ENCODE measurements at places on chromosomes 16 and 17. TPM values are rescaled to one million over a fixed set of nuclear protein-coding genes. Genes with fewer than 3 reads are reported as not detected.
A peak's percentile ranks its signal among the peaks of the same experiment; 100 is the strongest.

Gene USH1G
- total RNA-seq: 0.42 TPM

Gene DNAI2
- total RNA-seq: not detected

Gene TBC1D28
- not detected for total RNA-seq

Gene C17orf78
- not detected for total RNA-seq

Gene FBXO39
- not detected for total RNA-seq

Gene NTN3
- 0.16 TPM for total RNA-seq

Gene CCL4L2
- 3.3 TPM for total RNA-seq

Gene KRTAP4-9
- not detected for total RNA-seq

Gene HEATR9
- not detected for total RNA-seq

Gene ZP2
- total RNA-seq: not detected

Gene MAP2K6
- 3.3 TPM for total RNA-seq

Gene KRTAP9-4
- not detected for total RNA-seq

Gene ABCA10
- total RNA-seq: 2.0 TPM

Gene PITPNM3
- 6.7 TPM for total RNA-seq

Gene SLC47A1
- 90.1 TPM for total RNA-seq

DNA sequence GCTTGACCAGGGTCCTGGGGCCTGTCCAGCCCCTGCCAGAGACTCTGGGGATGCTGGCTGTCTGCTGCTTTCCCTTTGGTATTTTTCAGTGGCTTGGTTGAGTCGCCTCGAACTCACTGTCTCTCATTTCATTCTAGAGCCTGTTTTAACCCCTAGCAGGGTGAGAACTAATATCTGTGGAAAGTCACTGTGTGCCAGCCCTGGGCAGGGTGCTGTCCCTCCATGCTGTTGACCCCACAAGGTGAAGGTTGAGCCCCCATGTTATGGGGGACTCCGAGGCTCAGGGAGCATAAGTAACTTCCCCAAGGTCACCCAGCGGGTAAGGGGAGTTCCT lies 33.0 kb downstream of the DCAKD start:
- DNase-seq: no peak

GRCh38 chr17:50721194-50722010 lies 2.0 kb downstream of the LUC7L3 start:
- DNase-seq: no peak

DNA sequence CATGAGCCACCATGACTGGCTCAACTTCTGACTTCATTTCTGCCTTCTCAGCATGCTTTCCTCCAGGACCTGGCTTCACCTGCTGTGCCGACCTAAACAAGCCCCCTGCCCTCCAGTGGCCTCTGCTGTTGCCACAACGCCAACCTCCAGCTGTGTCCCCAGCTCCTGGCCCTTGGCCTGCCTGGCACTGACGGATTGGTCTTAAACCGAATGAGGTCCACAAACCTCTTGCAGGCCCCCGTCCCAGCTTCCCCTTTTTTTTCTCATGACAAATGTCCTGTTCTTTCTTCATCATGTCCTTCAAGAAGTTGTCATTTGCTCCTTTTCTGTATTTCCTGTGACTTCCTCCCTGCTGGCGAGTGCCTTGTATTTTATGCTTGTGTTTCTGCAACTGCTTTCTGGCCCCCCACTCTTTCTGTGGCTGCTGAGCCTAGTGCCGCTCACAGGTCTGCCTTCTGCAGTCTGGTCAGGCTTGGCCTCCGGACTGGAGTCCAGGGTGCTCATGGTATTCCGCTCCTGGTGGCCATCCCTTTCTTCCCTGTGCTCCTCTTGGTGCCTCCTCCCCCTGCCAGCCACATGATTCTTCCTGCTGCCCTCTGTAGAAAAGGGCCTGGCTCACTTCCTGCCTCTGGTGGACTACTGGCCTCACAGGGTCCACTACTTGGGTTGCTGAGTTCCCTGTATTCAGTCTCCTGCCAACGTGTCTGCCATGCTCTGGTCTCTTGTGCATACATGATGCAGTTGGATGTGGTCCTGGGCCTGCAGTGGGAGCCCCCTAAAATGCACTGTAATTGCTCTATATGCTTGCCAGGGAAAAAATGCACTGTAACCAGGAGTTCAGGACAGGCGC lies 2.9 kb downstream of the ATP6V0C start:
- peak; percentile 25 for DNase-seq

- DNase-seq: no peak
Measured at GRCh38 chr16:83586036-83586435, 221.7 kb upstream of the HSBP1 start.

GRCh38 chr17:67841992-67842391 lies 16.7 kb downstream of the BPTF start:
- no peak for DNase-seq

GRCh38 chr16:62821824-62822223 lies 785.6 kb upstream of the CDH8 start:
- DNase-seq: no peak

- no peak for DNase-seq
Measured at GRCh38 chr16:71572497-71573116, 4.3 kb downstream of the TAT start.

DNA sequence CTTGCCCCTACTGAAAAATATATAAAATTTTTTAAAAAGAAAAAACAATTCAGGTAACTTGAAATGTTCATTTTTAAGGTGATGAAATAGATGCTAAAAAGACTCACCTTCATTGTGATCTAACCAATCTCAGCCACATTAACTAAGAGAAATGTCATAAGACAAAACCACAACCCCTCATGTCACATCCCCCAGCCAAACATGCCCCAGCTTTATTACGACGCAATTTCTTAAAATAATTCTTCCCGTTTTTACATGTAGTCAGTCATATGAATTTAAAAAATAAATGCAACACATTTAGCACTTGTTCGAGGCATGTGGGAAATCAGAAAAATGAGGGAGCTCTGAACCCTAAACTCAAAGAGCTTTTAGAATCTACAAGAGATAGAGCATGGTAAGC lies 9.5 kb downstream of the AMFR start:
- DNase-seq: no peak

GRCh38 chr17:17151055-17151454 lies 55.1 kb downstream of the PLD6 start:
- DNase-seq: no peak

- no peak for DNase-seq
Measured at GRCh38 chr17:1077581-1077985, 80.7 kb downstream of the TIMM22 start.

DNA sequence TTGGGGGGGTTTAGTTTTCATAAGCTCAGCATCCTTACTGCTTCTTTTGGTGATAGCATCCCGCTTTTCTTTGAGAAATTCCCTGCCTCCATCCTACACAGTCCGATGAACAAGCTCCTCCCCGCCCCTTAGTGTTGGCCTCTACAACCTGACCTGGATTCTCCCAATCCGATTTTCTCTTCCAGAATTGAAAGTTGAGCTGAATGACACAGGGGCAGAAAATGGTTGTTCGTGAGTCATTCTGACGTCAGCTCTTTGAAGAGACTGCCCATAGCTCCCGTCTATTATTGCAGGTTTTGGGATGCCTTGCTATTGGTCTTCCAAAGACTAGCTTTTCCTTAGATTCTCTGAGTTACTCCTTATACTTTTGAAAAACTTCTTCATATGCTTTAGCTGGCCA lies 279.7 kb downstream of the SLC39A11 start:
- no peak for DNase-seq

DNA sequence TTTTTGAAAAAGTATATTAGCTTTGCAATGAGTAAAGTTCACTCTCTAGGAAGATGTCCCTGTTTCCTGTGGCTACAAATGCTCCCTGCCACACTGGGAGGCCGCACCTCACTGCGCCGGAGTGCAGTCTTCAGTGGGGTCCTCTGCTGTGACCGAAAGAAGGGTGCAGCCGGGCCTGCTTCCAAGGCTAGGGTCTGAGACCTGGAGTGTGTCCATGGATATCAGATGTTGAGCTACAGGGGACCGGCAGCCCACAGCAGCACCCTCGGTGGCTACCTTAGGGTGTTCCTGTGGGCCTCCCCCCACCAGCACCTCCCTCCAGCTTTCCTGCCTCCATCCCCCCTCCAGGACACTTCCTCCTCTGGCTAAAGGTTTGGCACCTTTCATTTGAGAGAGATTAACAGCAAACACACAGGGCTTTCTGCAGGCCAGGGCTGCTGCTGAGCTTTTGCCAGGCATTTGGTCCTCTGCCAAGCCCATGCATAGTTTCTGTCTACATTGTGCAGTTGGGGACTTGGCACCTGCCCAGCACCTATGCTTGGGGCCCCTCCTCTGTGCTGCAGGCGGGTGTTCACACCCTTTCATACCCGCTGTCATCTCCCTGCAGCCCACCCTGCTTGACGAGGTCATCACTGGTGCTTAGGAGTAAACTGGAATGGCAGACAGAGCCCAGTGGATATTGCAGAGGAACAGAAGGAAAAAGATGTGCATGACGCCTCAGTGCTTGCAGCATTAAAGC lies 33.8 kb upstream of the CRISPLD2 start:
- DNase-seq: no peak

DNA sequence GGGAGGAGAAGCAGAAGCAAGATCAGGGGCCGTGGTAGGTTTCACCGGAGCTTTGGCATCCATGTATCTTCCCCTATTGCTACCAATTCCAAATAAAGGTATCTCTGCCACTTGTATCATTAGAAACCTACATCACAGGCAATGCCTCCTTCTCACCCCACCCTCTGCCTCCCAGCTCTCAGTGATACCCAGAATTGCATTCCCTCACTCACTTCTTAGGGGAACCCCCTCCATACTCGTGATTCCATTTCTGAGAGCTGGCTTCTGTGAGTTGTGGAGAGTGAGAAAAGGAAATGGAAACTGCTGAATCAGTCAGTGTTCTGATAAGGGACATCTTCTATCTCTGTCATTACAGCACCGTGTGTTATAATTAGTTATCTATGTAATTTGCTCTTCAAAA lies 2.3 kb upstream of the CCL3 start:
- no peak for DNase-seq

DNA sequence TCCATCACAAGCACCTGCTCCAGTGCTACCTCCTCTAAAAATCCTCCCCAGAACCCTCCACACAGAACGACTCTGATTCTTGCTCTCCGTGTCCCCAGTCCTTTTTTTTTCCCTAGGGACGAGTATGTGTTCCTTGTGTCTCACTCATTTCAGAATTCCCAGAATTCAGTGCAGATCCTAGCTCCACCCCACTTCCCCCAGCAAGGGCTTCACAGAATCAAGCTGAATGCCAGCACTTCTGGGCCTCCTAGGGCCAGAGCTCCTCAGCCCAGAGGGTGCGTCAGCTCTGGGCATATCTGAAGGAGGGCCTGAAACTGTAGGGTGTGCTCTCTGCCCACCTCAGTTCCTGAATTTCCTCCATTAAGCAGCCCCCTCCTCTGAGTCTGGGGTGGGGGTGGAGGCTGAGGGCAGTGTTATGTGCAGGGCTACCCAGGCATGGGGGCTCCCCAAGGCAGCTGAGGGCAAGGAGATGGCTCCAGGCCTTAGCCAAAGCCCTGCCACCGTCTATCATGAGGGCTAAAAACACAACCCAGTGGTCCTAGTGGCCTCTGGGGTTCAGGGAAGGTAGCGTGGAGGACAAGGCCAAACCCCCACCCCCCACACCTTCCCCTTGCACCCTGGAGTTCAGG lies 6.5 kb downstream of the UNC119 start:
- no peak for DNase-seq

- no peak for DNase-seq
Measured at GRCh38 chr17:44360144-44360533, 3.5 kb downstream of the FAM171A2 start.

DNA sequence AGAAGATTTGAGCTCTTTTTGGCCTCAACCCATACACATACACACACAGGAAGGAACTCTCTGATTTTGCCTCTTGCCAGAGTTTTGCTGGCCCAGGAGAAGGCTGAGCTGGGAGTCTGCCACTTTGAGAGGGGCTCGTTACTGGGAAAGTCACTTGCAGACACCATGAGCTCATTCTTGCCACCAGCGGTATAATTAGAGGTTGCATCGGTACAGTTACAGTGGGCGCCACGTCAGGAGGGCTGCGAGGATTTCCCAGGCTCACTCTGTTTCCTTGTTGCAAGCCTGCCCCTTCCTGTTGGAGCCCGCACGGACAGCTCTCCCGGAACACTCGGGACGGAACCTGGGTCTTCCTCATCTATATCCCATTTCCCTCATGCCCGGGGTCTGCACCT lies 3.1 kb upstream of the SDK2 start:
- no peak for DNase-seq

GRCh38 chr16:30065943-30066760 lies 592 bp downstream of the ALDOA start:
- DNase-seq: peak; percentile 79

- DNase-seq: no peak
Measured at GRCh38 chr17:18187226-18187625, 3.6 kb downstream of the ALKBH5 start.

DNA sequence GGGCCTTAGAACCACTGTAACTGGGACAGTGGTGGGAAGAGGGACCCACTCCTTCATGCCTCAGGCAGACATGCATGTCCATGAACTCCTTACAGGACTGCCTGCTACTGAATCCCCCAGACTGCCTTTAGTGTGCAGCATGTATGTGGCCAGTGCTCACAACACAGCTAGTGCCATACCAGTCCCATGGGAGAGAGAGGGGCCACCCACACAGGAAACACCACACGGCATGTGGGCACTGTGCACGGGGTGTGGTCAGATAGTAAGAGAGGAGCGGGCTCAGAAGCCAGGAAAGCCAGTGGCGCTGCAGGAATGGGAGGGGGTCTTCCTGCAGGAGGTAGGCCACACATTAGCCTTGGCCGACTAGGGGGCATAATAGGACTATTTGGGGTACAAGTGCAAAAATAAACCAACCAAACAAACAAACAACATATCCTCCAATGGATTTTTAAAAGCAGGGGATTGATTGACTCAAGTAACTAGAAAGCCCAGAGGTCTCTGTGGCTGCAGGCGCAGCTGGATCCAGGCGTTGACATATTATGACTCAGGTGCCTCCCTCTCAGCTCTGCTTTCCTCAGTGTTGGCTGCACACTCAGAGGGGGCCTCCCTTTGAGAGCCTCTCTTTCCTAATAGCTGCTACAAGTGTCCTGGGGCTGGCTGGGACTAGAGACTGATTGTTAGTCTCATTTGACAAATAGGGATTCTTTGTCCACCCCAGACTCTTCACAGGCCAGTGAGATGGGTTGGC lies 104.4 kb downstream of the AMFR start:
- DNase-seq: no peak
